ENCODE measurements at places on chromosomes 2 and 18. TPM values are rescaled to one million over a fixed set of nuclear protein-coding genes. Genes with fewer than 3 reads are reported as not detected.
A peak's percentile ranks its signal among the peaks of the same experiment; 100 is the strongest.

The PRKAG3 gene
- not detected for polyA plus RNA-seq

GRCh38 chr2:63424329-63425078 is 163.8 kb downstream of the WDPCP start:
- DNase-seq = no peak

- peak; percentile 5 for DNase-seq
Observed at GRCh38 chr18:47582093-47582492, 330.6 kb upstream of the SKOR2 start.

The IL36G gene
- polyA plus RNA-seq = 0.05 TPM

Data from right renal pelvis (tissue), 4 donors.